Metanephros (tissue), 2 donors: ENCODE measurements at places on chromosomes 12 and 14. TPM values are rescaled to one million over a fixed set of nuclear protein-coding genes. Genes with fewer than 3 reads are reported as not detected.

The TAS2R8 gene
- total RNA-seq: 0.18 TPM

The ALDH2 gene
- 56.5 TPM for total RNA-seq

The SHMT2 gene
- total RNA-seq: 77.4 TPM

The ALDH1L2 gene
- 1.4 TPM for total RNA-seq

The CARMIL3 gene
- total RNA-seq: 1.9 TPM

The PTPRQ gene
- total RNA-seq: 19.0 TPM

The CCDC60 gene
- 0.47 TPM for total RNA-seq

The KRT74 gene
- total RNA-seq: not detected

The ABCD2 gene
- 0.12 TPM for total RNA-seq

The RACGAP1 gene
- 29.2 TPM for total RNA-seq

The PYGL gene
- 34.9 TPM for total RNA-seq

The NTS gene
- total RNA-seq: 1.2 TPM

The PMEL gene
- 3.2 TPM for total RNA-seq

The CELA1 gene
- total RNA-seq: not detected

The GPRC5D gene
- not detected for total RNA-seq

The TSPAN9 gene
- 94.7 TPM for total RNA-seq

The FAM90A1 gene
- 0.18 TPM for total RNA-seq

The TPH2 gene
- total RNA-seq: not detected

The IAPP gene
- not detected for total RNA-seq

The RPS6KA5 gene
- total RNA-seq: 10.6 TPM
